Effector CD8-positive, alpha-beta T cell (primary cell): ENCODE measurements at places on chromosomes 7 and 10.

GRCh38 chr7:60017-60675 is 132.2 kb upstream of the FAM20C start:
- DNase-seq: no peak

- DNase-seq: no peak
Observed at GRCh38 chr10:68251151-68251550, 19.2 kb upstream of the ATOH7 start.

GRCh38 chr10:131167036-131167860 is 144.3 kb downstream of the TCERG1L start:
- no peak for DNase-seq

GRCh38 chr10:94549221-94549620 is 3.6 kb downstream of the HELLS start:
- no peak for DNase-seq

DNA sequence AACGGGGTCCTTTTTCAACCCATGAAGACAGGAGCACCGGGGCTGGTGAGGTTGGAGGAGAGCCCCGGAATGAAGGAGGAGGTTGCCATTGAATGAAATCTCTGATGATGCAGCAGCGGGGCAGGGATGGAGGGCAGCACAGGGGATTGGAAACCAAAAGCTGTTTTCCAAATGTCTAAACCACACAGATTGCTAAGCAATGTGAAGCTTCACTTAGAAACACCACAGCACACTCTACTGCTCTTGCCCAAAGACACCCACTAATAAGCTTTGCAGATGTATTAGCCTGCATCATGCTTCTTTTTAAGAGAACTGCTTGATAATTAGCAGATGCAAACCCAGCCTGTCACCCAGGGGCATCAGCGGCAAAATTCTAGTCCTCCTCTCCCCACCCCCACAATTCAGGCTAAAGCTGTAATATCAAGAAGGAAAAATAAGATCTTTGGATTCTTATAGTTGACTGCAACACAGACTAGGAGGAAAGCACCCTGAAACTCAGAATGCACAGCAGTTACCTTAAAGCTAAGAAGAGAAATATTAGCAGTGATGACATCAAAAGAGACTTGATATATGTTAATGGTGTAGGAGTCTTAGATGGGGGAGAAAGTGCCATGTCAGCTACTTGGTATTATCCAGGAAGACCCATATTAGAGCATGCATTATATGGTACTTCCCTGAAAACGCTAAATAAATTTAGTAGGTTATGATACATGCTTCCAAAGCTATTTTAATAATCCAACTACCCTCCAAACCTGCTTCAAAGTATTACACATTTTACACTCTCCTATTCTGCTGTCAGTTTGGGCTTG is 666.7 kb downstream of the KCNMA1 start:
- DNase-seq: no peak

DNA sequence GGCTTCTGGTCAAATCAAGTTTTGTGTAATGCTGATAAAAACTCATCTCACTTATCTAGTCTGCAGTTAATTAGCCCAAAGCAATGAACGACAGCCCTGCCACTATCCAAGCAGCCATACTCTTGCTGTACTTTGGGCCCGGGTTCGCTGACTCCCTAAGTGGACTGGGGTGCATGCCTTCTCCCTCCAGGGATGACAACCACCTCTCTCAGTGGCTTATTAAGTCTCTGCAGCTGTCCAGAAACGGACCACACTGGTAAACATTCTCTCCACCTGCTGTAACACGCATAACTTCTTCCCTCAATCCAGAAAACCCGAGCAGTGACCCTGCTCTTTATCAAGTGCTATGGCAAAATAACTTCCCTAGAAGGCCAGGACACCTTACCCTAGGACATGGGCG is 3.9 kb downstream of the FBXW4 start:
- DNase-seq: no peak

DNA sequence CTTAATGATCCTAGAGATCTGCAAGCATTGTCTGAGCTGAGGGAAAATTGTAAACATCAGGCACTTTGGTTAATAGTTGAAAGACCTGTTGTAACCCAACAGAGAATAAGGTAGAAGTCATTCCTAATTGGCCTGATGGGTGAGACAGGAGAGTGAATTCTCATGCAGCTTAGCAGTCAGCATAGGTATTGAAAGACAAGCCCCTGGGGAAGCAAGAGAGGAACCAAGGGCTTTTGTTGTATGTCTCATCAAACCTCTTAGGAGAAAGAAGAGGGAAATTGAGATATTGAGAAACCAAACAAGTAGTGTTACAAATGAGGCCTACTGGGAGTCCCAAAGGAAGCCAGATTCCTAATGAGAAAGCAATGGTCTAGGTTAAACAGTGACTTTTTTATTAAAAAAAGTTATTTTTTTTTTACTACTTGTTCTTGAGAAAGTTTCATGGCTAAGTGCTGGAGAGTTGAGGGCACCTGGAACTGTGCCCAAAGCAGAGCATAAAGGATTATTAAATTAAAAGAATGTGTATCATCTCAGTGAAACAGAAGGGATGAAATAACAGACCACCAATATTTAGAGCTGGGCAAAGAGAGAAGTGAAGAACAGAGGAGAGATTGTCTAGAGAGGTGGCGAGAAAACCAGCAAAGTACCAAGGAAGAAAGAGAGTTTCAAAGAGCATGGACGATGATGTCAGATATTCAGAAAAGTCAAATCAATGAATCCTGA is 168.9 kb downstream of the CDK14 start:
- no peak for DNase-seq

DNA sequence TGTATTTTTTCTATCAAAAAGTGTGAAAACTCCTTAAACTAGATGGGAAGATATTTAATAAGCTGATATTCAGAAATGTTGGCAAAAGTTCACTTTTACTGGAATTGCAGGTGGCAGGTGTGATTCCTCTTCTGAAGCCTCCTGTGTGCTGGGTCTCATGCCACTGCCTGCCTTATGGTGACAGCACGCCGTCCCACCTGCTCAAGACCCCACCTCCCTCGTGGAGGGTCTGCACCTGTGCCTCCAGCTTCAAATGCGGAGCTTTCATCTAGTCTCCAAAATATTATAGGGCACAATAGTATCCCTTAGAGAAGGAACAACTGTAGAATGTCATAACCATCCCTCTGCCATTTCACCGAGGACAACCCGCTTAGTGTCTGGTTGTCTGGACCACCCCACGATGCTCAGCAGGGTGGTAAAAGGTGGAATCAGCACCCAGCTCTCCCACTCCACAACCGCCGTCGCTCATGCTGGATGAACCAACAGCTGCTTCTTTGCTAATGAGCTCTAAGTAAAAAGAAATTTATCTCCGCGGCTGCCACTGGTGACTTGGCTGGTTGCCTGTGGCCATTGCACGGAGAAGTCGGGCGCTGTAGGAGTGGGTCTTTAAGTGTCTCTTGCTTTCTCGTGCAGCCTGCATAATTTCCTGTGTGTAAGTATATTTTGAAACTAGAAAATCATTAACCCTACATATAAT is 119.3 kb upstream of the TCERG1L start:
- no peak for DNase-seq

DNA sequence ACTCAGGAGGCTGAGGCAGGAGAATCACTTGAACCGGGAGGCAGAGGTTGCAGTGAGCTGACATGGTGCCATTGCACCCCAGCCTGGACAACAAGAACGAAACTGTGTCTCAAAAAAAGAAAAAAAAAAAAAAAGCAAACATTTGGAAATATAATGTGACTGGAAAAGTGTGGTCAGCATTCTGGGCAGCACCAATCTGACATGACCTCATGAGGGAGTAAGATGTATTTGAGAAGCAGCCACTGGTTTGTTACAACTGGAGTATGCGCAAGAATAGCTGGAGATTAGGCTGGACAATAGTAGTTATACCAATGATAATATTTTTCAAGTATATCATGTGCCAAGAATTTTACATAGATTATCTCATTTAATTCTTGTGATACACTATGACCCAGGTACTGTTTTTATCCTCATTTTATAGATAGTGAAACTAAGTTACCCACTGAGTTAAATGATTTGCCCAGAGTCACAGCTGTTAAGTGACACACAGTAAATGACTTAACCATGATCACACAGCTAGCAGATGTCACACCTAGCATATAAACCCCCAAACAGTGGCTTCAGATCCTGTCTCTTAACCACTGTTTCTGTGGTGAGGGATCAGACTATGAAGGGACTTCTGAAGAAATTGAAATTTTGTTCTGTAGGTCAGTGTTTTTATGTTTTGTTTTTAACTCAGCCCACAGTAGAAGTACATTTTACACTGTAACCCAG is 11.1 kb downstream of the MCU start:
- DNase-seq: no peak

DNA sequence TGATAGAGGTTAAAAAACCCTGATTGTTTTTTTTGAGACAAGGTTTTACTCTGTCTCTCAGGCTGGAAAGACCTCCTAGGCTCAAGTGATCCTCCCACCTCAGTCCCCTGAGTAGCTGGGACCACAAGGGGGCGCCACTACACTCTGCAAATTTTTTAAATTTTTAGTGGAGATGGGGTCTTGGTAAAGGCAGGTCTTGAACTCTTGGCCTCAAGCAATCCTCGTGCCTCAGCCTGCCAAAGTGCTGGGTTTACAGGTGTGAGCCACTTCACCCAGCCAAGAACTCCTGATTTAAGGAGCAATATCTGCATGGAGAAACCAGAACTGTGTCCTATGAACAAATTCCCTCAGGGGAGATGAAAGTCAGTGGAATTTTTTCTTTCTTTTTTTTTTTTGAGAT is 7.3 kb upstream of the KLHDC10 start:
- DNase-seq: peak; percentile 66

DNA sequence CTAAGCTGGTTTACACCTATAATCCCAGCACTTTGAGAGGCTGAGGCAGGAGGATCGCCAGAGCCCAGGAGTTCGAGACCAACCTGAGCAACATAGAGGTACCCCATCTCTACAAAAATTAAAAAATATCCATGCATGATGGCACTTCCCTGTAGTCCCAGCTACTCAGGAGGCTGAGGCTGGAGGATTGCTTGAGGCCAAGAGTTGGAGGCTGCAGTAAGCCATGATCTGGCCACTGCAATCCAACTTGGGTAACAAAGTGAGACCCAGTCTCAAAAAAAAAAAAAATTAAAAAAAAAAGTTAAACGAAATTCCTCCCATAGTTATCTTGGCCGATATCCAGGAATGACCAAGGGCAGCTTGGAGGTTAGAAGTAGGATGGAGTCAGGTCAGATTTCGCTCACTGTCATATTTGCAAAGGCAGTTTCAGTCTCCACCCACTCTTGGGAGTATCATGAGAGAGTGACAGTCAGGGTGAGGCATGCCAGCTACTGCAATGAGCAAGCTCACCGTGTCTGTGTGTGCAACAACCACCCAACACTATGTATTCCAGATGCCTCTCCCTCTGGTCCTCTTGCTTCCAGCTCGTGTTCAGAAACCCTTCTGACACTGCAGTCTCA is 6.0 kb upstream of the ZDHHC4 start:
- DNase-seq: no peak

GRCh38 chr7:78496096-78496630 is 697.6 kb downstream of the PHTF2 start:
- DNase-seq: no peak

GRCh38 chr7:154858836-154859537 is 143.9 kb downstream of the PAXIP1 start:
- no peak for DNase-seq
